ENCODE measurements at places on chromosomes 6 and 20.

DNA sequence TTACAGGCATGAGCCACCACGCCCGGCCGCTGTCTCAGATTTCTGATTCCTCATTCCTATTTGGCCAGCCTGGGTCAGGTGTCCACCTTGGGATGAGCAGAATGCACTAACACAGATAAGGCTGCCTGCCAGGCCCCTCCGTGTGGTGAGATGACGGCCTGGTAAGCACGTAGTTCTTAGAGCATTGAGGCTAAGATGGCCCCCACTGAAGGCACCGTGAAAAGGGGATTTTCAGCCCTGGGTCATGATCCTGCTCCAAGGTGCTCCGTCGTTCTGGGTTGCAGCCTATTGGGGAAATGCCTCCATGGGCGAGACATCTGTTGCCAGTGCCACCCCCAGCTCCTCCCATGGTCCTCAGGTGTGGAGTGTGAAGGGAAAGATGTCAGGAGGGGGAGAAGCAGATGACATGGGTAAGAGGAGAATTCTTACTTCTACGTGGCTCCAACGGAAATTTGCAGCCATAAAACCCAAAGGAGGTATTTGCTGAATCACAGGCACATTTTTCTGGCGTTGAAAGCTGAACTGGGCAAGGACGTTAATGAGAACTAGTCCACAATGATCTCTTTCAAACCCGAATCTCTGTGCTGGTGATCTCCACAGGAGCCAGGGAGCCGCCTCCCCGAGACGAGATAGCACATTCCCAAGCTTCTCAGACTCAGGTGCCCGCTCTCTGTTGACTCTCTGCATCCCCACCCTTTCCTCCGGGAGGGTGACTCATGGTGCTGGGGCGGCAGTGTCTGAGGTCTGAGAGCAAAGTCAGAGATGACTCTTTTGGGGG, 34.0 kb upstream of the BMP6 start:
- DNase-seq, result no peak

DNA sequence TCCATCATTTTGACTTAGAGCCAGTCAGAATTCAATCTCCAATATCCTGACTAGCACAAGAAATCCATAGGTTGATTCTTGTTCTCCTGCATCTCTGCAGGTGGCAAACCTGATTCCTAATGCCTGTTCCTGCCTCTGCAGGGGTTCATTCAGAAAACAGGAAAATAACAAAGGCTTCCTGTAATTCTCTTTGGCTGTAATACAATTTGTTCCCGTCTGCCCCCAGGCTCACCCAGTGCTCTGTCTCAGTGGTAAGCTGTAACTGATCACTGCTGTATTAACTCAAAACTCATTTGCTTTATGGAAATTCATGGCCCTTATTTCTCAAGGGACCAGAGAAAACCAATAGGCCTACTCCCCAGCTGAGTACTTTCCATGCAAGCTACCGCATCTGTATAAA, 88.6 kb downstream of the OPRM1 start:
- no peak for DNase-seq

DNA sequence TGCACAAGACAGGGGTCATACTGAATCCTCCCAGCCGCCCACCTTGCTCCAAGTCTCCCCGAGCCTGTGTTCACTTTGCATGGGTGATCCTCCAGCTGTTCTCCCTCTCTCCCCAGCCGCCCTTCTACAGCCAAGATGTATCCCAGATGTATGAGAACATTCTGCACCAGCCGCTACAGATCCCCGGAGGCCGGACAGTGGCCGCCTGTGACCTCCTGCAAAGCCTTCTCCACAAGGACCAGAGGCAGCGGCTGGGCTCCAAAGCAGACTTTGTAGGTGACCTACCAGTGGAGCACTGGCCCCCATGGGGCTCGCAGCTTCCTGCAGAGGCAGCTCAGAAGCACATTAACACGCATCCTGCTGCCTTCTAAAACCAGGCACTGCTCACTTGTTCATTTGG, 14.6 kb upstream of the IFT52 start:
- no peak for DNase-seq

DNA sequence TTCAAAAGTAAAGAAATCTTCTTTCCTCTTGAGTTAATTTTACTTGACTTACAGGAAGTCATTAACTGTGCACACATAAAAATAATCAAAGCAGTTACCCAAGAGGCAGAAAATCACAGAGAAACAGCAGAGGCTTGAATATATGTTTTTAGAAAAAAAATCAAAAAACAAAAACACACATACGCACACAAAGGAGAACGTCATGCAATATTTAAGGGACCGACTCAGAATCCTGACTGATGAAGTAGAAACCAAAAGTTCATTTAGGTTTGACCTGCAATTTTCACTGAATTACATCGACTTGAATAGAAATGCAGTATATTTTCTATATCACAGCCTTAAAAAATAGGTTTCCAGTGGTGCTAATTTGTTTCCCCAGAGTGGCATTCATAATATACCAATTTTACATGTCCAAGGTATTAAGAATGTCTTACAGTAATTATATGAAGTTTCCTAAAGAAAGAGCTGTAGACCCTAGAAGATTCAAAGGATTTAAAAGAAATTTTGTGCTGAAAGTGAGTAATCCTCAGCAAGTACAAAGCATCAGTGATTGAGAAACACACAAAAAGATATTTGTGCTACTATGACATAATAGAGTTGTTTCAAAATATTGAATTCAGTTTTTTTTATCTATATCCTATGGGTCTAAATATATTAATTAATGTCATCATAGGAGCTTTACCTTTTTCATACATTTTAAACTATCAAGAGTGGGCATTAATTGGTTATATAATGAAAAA, 358.5 kb upstream of the RUNX2 start:
- no peak for DNase-seq

DNA sequence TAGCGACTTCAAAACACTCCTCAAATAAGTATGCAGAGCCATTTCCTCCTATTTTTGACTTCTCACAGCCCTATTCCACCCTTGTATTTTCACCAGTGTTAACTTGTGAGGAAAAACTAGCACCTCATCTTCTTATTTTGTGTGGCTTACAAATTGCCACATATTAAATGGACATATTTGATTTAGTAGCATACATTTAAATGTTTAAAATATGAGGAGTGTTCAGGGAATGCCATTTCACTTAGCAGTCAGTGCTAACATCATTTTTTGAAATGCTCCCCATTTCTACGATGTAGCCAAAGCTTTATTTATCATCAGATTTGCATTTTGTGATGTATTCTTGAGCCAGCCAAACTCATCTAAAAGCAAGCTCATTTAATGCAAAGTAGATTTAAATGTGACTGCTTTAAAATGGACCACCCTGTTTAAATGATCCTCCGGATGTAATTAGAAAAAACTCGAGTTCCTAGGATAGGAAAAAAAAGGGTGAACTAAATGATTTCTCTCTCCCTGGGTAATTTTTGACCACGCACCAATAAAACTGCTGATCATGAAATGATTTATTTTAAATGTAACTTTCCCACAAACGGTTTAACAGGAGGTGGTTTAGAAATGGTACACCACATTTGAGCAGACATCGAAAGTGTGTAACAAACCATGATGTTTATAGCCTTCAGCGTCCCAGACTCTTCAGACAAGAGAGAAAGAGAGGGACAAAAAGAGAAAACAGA, 172.6 kb downstream of the CD83 start:
- no peak for DNase-seq

DNA sequence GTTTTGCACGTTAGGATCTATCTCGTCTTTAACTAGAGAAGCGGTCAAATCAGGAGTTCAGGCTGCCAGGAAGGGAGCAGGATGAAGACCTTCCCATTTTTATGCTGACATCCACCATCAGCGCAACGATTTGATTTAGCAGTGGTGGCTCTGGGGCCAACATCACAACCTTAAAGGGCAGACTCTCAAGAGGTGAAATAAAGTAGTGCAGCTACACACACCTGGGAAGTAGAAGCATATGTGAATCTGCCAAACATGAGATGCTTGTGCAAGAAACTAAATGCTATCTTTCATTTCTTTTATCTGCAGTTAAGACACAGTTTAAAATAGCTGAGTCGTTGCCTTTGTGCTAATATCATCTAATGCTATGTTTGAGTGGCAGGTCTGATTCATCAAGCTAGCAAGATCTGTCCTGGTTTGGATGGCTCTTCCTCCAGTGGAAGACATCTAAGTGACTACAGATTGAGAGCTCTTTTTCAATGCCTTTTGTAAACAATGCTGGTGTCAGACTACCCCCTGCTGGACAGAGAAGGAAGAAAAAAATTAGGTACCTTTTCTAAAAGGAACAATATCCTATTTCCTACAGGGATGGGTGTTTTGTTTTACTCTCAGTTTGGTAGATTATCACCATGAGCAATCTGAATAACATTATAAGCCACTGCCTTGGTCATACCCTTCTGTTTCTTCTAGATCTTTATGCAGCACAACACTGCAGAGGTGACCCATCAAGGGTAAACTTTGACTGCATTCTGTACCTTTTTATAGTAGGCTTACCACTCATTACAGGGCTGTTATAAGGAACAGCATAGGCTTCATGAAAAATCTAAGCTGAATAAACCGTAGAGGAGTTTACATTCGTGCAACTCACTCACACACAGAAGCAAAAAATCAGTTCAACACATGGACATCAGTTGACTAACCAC, 171.6 kb upstream of the FBXL4 start:
- peak; percentile 17 for DNase-seq

DNA sequence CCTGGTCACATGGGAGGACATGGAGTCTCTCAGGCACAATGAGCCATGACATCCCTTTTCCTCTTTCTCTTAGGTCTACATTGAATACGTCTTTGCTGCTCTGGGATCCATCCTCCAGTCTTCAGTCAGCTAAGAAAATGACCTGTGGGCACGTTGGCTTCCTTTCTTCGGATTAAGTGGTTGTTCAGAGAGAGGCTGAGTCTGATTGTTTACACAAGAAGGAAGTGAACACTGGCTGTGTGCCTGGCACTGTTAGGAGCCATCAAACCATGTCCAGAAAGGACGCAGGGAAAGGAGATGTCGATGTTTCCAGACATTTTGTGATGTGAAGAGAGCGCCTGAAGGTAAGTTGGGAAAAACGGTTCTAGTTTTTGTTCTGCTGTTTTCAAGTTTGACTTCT, 309.9 kb upstream of the CDYL start:
- DNase-seq, result no peak

GRCh38 chr6:119025793-119026192, 52.7 kb downstream of the FAM184A start:
- no peak for DNase-seq

GRCh38 chr20:22561965-22562577, 22.3 kb downstream of the FOXA2 start:
- peak; percentile 68 for DNase-seq

GRCh38 chr6:107489636-107490565, at the start of gene SOBP:
TSS of gene SOBP (plus strand) at chr6:107490117. CDS start at chr6:107490617, 500 bp downstream.
- DNase-seq, result peak; percentile 73

DNA sequence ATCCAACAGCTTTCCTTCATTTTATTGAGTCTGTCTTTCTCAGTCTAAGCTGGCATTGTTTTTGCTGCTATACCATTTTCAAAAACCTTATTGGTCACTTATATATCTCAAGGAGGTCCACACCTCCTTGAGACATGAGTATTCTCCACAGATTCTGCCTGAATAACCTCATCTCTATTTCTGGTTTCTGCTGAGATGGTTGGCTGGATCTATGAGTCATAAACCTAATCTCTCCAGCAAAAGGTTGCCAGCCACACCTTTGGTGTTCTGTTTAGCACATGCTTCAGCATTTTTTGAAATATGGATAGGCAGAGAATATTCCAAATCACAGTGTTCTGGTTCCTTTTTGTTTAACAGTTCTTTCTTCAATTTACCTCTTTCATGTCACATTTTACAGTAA, 40.8 kb upstream of the TMEM244 start:
- no peak for DNase-seq

- DNase-seq, result no peak
These were observed 110.1 kb upstream of the ADTRP start for GRCh38 chr6:11888727-11889126.

DNA sequence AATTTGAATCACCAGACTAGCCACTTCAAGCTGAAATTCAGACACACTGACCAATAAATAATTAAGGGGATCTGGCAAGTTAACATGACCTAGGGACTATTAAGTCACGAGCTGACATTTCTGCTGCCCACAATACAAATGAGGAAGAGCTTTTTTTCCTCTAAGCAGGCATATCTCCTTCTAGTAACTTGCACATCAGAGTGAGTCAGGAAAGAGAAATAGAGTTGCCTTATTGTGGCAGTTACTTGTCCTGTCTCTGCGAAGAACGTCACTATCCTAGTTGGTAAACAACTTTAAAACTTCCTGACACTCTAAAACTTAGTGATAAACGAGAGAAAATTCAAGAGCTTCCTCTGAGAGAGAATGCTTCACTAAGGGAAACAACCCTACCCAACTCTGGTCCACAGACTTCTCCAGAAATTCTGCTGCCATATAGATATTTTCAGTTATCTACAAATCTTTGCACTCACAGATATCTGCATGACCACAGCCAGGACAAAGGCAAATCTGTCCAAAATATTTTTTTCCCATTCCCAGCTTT, 4.2 kb downstream of the PLA2G7 start:
- DNase-seq, result no peak

DNA sequence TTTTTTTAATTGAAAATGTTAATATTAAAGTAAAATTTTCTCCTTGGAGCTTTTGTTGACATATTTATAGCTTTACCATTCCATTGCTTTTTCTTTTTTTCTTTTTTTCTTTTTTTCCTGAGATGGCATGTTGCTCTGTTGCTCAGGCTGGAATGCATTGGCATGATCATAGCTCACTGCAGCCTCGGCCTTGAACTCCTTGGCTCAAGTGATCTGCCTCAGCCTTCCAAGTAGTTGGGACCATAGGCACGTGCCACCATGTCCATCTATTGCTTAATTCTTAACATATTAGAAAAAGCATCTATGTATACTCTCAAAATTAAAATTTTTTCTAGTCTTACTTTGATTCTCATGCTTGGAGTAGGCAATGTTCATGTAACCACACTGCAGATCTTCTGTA, 43.0 kb downstream of the RALGAPB start:
- DNase-seq, result no peak

GRCh38 chr6:129717277-129717676, 7.3 kb upstream of the ARHGAP18 start:
- DNase-seq, result no peak

- DNase-seq, result peak; percentile 59
These were observed 376.9 kb downstream of the PHF3 start for GRCh38 chr6:64012351-64013001.

- no peak for DNase-seq
These were observed 224.3 kb upstream of the FOXA2 start for GRCh38 chr20:22808628-22809027.

- no peak for DNase-seq
These were observed 6.1 kb downstream of the C20orf173 start for GRCh38 chr20:35523298-35523888.

DNA sequence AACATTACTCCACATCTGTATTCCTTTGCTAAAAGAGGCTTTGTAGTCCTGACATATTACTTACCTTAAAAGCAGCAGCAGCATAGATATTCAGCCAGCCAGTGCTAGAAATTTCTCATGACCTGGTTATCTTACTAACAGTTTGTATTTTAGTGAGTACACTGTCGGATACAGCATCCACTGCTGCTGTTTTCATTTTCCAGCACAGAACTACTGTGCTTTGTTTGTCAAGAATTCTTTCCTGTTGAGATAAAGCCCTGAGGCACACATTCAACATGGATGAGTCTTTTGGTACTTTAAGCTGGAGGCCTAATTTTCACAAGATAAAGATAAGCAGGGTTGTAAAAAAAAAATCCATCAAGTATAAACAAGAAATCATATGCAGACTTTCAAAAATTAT, 311.2 kb upstream of the OPRM1 start:
- no peak for DNase-seq

GRCh38 chr6:124260337-124260736, 456.7 kb downstream of the NKAIN2 start:
- no peak for DNase-seq
